ENCODE measurements at places on chromosomes 13 and 19.
A peak's percentile ranks its signal among the peaks of the same experiment; 100 is the strongest.

DNA sequence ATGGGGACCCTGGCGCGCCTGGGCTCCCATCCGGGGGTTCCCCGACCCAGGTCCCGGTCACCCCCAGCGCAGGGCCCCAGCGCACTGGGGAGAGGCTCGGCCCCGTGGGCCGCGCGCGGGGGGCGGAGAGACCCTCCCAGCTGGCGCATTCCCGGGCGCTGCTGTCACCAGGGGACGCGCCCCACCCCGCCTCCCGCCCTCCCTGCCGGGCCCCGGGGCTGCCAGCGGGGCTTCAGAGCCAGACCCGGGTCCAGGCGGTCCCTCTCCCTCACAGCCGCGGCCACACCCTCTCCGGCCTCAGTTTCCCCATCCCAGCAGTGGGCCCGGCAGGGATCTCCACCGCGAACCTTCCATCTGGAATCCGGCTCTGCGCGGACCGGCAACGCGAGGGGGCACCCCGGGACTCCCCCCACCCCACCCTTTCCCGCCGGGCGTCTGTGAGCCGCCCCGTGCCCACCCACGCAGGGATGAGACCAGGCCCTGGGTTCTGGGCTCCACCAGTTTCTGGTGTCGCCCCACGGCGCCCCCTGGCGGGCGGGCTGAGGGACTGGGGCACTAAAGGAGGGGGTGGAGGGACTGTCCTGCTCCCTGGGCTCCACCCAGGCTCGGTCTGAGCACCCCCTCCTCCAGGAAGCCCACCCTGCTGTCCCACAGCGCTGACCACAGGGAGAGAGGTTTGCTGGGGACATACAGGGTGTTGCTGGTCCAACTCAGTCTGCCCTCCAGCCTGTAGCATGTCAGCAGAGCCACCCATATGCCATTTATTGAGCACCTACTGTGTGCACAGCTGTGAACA is 878 bp upstream of the ADAMTSL5 start:
- DNase-seq, result peak; percentile 71

DNA sequence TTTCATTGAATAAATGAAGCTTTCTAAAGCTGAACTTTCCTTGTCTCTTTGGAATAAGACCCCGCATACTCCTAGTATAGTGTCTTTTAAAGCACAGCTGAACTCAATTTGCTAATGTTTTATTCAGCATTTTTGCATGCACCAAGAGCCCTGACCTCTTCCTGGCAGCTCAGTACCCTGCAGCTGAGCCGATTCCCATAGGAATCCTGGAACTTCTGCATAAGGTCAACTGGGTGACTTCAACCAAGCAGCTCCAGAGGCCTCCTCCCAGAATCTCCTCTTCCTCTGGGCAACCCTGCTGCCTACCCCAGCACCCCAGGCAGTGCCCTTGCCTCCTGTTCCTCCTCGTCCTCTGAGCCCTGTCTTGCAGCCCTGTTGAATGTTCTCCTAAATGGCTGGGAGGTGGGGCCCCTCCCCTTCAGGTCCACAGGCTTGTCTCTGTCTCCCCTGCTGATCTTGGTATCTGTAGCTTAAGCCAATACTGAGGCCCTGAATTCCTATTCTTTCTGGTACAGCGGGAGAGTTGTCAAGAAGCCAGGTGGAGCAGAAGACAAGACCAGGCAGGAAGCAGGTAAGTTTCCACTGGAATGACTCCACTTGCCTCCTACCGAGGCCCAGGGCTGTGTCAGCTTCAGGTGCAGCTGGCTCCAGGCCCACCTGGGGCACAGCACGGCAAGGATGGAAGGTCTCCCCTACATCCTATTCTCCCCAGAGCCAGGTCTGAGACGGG is 23.6 kb upstream of the CCDC124 start:
- DNase-seq, result no peak

GRCh38 chr13:109332506-109333499 is 453.6 kb downstream of the IRS2 start:
- no peak for DNase-seq

DNA sequence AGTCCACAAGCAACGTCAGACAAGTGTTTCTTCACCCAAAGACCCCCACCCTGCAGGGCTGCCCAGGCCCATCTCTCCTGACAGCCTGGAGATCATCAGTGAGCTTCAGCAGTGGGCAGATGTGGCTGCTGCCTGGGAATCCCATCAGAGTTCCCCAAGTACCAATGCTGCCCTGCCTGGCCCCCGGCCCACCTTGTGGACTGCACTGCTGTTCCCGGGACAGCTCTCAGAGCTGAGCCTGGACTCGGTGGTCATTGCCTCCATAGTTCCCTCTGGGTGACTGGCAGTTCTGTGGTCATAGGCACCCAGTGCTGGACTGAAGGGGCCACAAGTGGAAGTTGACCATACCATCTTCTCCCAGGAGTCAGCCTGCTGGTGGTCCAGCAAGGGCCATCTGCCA is 24.5 kb upstream of the ZNF492 start:
- DNase-seq, result no peak

DNA sequence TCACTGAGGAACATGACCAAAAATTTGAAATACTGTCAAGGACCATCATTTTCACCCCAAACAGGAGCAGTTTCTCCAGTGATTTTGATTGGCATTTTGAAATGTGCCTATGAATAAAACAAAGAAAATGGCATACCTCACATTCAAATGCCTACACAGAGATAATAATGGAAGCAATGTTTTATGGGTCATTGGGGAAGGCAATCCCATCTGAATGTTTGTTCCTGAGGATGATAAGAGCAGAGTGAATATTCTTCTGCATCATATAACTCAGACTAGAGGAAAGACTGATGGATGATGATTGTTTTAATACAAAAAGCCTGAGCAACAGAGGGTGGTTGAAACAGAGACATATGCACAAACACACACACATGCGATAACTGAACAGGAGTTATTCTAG is 2749.9 kb downstream of the PCDH9 start:
- DNase-seq, result no peak

DNA sequence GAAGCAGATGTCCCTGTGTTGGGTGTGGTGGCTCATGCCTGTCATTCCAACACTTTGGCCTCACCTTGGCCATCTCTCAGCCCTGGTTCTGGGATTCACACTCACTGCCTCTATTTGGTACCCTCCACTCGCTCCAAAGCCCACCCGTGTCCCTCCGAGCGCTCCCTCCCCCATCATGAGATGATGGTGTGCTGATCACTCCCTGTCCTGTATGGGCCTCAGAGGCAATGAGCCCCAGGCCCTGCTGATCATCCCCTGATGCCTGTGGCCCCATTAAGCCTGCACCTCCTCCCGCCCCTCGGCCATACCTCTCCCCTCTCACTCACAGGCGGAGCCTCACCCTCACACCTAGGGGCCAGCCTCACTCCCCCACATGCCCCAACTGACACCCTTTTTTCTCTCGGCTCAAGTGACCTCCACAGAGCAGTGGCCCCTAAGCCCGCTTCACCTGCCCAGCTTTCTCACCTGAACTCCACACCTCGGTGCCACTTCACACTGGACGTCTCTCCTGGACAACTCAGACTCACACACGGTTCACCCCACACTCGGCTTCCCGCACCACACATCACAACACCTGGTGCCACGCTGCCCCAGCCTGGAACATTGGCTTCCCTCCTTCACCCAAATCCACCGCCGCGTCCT is 114.5 kb downstream of the STK24 start:
- no peak for DNase-seq

Data from activated T-cell treated with anti-CD3 and anti-CD28 coated beads for 48 hours (primary cell).